Epithelial cell of umbilical artery (primary cell): ENCODE measurements at places on chromosomes 16 and 17. TPM values are rescaled to one million over a fixed set of nuclear protein-coding genes. Genes with fewer than 3 reads are reported as not detected.

CNGB1 gene
- total RNA-seq, result not detected in 2 replicates

FAM20A gene
- total RNA-seq, result 0.30 TPM in 1 of 2 replicates, not detected in the other

OTOP3 gene
- total RNA-seq, result not detected in 2 replicates

ALOX15B gene
- not detected in 2 replicates for total RNA-seq

TEKT1 gene
- not detected in 2 replicates for total RNA-seq

CCNF gene
- total RNA-seq, result 35.1 and 45.4 TPM in 2 replicates
